HTR-8/SVneo (cell line): ENCODE measurements at places on chromosomes 1 and 21.

DNA sequence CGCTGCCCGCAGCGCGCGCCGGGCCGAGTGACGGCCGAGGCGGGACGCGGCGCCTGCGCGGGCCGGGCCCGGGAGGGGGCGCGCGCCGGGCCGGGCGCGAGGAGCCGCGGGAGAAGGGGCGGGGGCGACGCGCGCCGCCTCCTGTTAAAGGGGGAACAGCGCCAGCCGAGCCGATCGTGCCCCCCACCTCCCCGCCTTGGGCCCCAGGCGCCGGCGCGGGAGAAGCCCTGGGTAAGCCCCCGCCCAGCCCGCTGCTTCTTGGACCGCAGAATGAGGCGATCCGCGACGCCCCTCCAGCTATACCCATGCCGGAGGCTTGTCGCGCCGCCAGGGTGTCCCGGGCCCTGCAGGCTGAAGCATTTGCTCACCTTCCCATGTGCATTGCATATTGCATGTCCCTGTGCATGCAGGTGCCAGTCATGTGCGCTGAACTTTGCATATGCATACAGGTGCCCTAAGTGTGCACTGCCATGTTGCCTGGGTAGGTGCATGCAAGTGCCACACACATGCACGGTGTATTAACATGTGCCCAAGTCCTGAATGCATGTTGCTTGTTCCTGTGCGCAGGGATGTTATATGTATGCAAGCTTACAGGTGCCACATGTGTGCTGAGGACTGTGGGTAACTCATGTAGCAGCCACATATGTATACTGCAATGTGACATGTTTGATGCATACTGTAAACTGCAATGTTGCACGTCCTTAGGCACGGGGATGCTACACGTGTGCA is at the start of gene ADGRB2:
TSS of gene ADGRB2 (minus strand) at position 29 of the 729 bp plus-strand sequence. CDS start 7,119 bp downstream, outside the sequence.
- DNase-seq = no peak

GRCh38 chr1:52628614-52629324 is 4.2 kb upstream of the SHISAL2A start:
- DNase-seq = no peak

- no peak for DNase-seq
Measured at GRCh38 chr1:115323366-115324004, 14.6 kb downstream of the NGF start.

DNA sequence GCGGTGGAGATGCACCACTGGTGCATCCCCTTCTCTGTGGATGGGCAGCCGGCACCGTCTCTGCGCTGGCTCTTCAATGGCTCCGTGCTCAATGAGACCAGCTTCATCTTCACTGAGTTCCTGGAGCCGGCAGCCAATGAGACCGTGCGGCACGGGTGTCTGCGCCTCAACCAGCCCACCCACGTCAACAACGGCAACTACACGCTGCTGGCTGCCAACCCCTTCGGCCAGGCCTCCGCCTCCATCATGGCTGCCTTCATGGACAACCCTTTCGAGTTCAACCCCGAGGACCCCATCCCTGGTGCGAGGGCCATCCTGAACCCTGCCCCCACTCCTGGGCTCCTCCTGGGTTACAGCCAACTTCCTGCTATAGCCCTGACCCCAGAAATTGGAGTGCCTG is 13.0 kb downstream of the NTRK1 start:
- no peak for DNase-seq

GRCh38 chr1:113247782-113248181 is 142.5 kb upstream of the MAGI3 start:
- no peak for DNase-seq

DNA sequence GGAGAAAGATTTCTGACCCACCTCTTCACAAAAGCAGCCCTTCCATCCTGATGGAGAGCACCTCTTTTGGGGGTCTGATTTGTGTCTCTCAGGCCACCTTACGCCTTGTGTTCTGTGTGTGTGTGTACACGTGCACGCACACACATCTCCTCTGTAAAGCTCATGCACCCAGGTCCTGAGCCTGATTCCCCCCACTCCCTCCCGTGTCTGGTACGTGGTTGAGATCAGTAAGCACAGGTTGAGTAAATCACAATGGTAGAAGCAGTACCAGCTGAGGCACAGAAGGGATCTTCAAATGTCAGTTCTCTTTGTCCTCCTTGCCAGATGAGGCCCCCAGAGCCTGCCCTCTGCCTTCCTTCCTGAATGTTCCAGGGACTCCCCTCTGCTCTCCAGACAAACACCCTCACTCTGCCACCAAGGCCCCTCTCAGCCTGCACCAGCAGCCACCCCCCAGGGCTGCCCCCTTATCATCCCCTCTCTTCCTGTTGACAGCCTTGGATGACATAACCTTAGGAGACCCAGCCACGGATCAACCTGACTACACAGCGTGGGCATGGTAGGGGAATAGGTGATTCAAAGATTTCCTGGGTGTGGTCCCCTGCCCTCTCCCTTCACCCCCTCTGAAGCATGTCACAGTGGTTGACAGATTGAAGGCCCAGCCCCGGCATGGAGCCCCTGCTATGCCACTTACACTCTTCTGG is 112.8 kb downstream of the HIVEP3 start:
- DNase-seq = no peak

DNA sequence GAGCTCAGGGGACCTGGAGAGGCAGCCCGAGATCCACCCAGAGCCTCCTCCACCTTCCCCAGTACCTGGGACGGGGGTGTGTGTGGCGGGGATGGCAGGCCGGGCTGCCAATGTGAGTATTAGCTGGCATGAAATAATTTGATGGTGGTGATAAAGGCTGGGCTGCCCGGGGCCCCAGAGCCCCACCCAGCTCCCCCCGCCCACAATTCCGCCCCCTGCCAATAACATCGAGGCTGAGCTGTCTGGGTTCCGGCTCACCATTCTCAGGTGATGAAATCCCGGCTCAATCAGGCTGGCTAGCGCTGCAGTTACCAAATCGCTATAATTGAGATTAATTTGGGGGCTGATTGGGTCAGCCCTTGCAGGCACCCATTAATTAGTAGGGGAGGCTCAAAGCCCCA is 103.8 kb upstream of the CASZ1 start:
- no peak for DNase-seq

- no peak for DNase-seq
Measured at GRCh38 chr1:173377266-173377665, 99.9 kb upstream of the PRDX6 start.

DNA sequence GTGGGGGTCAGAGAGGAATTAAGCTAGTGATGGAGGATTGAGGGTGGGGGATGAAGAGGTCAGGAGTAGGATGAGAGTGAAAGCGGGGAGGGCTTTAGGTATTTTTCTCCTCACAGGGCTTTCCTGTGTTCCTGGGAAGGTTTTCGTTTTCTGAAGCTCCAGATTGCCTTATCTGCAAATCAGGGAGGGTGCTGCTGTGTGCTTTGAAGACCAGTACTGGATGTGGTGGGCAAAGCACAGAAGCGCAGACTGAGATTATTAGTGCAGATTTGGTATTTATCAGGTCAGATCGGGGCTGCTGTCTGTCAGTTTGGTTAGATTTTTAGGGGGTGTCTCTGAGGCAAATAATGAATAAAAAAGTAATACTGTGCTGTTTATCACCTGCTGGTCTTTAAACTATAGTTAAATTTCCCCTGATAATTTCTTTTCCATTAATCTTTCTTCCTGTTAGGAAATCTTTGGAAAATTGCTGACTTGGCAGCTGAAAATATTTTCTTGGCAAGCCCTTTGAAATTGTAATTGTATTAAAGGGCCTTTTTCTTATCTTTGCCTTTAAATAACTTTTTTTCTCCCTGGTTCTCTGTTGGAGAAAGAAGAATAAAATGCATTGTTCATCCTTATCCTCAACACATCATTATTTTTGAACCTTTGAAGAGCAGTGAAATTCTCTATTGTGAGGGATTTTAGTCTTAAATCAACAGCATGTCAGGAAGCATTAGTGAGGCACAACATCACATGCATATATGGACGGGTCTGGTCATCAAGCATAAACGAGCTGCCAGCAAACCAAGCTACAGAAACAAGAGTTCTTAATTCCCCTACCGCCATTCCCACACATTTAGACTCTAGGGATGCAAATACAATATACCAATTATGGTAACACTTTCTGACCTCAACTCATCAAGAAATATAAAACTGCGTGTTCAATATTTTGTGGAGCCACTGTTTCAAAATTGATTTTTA is 139.6 kb downstream of the S1PR1 start:
- DNase-seq = no peak

- peak; percentile 29 for DNase-seq
Measured at GRCh38 chr21:28337315-28337714, 655.4 kb downstream of the LTN1 start.

GRCh38 chr21:46119144-46119636 is 21.3 kb downstream of the COL6A2 start:
- no peak for DNase-seq

DNA sequence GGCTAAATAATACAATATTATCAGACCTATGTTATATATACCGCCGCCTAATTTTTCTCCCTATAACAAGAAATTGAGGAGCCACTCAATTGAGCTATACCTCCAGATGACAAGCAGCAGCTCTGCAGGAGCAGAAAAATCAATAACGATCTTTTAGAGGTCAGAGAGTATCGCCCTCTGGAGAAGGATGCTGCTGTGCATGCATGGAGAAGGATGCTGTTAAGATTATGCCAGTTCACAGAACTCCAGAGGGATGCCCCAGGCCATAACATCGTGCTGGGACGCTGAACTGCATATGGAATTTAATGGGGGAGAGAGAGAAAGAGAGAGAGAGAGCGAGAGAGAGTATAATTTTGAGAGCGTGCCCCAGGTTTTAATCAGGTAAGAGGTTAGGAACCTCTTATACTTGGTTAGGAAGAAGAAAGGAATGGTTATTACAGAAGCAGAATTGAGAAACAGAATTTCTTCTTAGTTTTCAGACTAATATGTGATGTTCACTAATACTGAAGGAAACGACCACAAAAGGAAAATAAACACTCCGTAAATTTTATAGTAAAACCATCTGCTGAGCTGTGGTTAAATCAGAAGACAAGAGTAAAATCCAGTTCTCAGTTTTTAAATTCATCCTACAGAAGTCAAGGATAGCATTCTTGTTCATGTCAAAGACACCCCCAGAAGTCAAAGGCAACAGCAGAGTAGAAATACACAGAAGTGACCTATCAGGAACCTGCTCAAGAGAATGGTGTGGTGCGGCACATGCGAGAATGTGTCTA is 111.1 kb downstream of the SMYD2 start:
- no peak for DNase-seq

- DNase-seq = no peak
Measured at GRCh38 chr1:111199329-111199728, 1.1 kb downstream of the DENND2D start.

GRCh38 chr1:95699149-95699953 is 465.3 kb downstream of the RWDD3 start:
- DNase-seq = no peak

DNA sequence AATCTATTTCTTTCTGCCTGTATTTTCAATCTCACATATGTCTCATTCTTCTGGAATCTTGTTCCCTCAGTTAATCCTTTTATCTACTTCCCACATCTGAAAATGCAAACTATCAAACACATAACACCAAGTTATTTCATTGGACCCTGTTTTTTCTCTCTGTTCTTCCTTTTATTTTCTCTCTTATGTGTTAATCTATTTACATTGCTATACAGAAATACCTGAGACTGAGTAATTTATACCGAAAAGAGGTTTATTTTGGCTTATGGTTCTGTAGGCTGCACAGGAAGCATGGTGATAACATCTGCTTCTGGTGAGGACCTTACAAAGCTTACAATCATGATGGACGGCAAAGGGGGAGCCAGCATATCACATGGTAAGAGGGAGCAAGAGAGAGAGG is 247.6 kb downstream of the TGFB2 start:
- no peak for DNase-seq

DNA sequence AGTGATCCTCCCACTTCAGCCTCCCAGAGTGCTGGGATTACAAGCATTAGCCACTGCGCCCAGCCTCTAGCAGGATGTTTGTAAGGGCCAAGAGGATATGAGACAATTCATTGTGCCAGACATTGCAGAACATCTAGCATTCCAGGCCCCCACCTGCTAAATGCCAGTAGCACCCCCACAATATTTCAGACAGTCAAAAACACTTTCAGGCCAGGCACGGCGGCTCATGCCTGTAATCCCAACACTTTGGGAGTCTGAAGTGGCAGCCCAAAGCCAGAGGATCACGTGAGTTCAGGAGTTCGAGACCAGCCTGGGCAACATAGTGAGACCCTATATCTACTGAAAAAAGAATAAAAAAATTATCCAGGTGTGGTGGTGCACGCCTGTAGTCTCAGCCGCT is 12.9 kb downstream of the PPIE start:
- no peak for DNase-seq

- no peak for DNase-seq
Measured at GRCh38 chr1:172704001-172704400, 45.1 kb downstream of the FASLG start.

- DNase-seq = no peak
Measured at GRCh38 chr1:160911441-160911840, 26.5 kb upstream of the ITLN1 start.

DNA sequence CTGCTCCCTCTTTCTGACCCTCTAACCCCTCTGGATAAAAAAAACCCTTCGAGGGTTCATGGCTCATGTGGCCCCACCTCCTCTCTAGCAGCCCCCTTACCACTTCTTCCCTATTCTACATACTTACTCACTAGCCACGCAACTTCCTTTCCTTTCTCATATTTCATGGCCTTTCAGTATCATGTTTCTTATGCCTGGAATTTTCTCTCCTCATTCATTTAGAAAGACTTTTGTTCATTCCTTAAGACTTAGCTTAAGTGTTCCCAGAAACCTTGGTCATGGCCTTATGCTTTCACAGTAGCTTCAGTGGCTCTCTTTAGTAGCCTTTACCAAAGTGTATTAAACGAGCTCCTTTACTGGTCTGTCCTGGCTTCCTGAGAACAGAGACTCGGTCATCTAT is 6.1 kb downstream of the ACP6 start:
- DNase-seq = no peak

- peak; percentile 42 for DNase-seq
Measured at GRCh38 chr1:24235921-24236788, 49.1 kb upstream of the IFNLR1 start.

GRCh38 chr1:81111818-81112217 is 688.9 kb upstream of the ADGRL2 start:
- peak; percentile 1 for DNase-seq

DNA sequence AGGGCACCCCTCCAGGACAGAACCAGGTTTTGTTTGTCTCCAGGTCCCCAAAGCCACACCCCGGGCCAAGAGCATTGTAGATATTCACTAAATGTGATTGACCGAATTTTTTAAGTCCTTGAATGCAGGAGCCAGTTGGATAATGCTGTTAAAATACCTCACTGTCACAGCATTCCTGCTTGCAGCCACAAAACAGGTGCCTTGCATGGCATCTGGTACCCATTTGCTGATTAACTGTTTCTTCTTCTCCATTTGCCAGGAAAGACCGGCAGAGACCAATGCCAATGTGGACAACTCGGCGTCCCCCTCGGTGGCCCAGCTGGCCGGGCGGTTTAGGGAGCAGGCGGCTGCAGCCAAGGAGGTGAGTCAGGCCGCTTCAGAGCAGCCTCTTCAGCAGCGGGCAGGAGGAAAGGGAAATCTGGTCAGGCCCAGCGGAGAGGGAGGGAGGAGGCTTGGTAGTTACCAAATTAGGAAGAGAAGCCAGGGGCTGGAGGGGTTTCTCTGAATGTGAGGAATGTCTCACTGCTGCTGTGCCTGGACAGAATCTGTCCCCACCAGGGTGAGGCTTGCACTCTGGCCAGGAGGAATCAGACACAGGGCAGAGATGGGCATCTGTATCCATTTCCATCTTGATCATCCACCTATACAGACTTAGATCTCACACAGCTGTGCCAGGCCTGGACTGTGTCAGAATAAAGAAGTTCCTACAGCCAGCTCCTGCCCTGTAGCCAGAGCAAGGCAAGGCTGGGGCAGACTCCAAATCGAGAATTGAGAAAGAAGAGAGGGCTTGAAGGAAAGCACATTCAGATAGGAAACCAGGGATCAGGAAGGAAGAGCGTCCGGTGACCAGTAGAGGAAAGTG is 37.9 kb upstream of the MPZL1 start:
- DNase-seq = no peak
